ENCODE measurements at places on chromosomes 4 and X. TPM values are rescaled to one million over a fixed set of nuclear protein-coding genes. Genes with fewer than 3 reads are reported as not detected.

DNA sequence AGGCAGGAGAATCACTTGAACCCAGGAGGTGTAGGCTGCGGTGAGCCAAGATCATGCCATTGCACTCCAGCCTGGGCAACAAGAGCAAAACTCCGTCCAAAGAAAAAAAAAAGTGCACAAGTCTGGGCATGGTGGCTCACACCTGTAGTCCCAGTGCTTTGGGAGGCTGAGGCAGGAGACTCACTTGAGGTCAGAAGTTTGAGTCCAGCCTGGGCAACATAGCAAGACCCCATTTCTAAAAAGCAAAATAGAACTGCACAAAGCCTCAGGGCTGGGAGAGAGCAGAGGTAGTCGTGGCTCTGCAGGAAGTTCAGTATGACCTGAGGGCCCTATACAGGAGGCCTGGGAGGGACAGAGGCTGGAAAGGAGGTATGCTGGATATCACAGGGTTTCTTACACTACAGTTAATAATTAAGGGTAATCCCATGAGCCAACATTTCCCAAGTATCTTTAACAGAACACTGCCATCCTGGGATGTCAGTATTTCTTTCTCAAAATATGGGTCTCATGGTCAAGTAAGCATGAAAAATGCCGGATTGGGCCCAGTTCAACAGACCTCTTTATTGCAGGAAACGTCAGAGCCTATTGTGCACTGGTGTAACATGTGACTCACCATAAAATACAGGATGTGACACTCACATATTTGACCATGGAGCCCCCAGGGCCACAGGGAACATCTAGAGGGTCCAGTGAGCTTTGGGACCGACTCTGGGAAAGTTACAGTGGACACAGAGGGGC is 37.8 kb downstream of the ACSL1 start:
- no peak for DNase-seq

GRCh38 chrX:118499295-118499694 is 3.7 kb downstream of the DOCK11 start:
- DNase-seq, result no peak

DNA sequence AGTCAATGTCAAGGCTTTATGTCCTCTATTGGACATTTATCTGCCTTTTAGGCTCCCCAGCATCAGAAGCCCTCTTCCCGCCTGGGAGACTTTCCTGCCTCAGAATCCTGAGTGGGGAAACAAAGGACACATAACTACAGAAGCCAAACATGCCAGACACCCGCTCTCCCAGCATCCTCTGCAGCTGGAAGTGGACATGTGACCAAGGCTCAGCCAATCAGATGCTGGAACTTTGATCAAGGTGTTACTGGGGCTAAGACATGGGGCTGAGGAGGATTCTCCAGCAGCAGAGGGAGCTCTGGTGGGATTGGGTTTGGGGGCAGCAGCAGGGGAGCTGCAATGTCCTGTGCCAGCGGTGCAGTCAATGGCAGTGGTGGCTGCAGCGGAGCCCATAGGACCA is 19.5 kb downstream of the SLC2A9 start:
- DNase-seq, result no peak

- no peak for DNase-seq
These were observed 43.4 kb downstream of the TXK start for GRCh38 chr4:48090621-48091020.

DNA sequence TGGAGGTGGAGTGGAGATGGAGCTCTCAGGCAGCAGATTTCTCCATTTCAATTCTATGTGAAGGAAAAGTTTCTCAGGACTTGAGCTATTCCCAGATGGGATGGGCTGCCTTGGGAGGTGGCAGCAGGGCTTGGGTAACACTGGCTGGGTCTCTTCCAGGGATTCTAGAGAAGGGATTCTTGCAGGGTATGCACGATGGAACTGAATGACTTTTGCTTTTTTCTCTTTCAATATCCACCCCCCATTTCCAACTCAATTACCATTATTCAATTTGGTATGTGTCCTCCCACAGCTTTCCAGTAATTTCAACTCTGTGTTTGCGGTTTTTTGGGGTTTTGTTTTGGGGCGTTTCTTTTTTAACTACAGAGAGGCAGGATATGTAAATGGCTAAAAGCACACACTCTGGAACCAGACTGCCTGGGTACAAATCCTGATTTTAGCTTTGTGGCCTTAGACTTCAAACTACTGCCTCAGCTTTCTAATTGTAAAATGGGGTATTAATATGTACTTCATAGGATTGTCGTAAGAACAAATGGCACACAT is 228.8 kb downstream of the EVC2 start:
- no peak for DNase-seq

DNA sequence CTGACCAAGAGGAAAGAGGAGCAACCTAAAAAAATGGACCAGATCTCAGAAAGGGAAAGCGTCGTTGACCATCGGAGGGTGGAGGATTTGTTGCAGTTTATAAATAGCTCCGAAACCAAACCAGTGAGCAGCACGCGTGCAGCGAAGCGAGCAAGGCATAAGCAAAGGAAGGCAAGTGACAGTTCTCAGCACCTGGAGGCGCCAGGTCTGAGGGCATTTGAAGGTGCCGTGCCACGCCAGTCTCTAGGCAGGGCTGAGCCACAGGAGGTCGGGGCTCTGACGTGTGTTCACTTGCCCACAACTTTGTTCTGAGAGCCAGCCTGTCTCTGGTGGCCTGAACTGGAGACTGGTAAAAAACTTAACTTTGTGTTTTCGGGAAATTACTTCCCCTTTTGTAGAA is 59.7 kb downstream of the TNIP2 start:
- no peak for DNase-seq

GRCh38 chr4:1359144-1359501 is 12.1 kb downstream of the UVSSA start:
- DNase-seq, result no peak

DNA sequence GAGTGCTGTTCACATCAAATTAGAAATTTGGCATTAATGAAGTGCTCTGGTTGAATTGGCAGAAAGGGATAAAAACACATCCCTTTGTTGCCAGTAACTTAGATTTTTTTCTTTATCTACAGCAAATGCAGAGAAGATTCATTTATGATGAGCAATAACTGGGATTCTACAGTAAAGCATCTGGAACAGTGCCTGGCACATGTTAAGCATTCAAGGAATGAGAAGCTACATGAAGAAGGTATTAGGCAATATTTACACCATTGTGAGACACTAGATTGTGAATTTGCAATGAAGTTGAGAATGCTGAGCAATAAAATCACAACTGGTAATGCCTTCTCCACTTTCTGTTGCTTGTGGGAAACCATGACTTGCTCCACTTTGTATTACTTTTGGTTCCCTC is 33.5 kb downstream of the PCDH19 start:
- no peak for DNase-seq

GRCh38 chr4:168972596-168972995 is 37.5 kb downstream of the CBR4 start:
- no peak for DNase-seq

RAI2 gene
- 15.5 TPM for total RNA-seq
